Stimulated activated CD4-positive, alpha-beta T cell treated with anti-CD3 and anti-CD28 coated beads, Interleukin-1b, Interleukin-23, amount 100 ng/mL, for 1 hour (primary cell): ENCODE measurements at places on chromosomes 6 and 20.

GRCh38 chr6:13709689-13710551 is 1.7 kb downstream of the RANBP9 start:
- no peak for DNase-seq

GRCh38 chr20:35281506-35282101 is 3.0 kb downstream of the EIF6 start:
- no peak for DNase-seq

GRCh38 chr20:57685146-57685758 is 24.6 kb downstream of the PMEPA1 start:
- DNase-seq: no peak

- DNase-seq: no peak
Observed at GRCh38 chr6:42745083-42745639, 742 bp downstream of the TBCC start.

DNA sequence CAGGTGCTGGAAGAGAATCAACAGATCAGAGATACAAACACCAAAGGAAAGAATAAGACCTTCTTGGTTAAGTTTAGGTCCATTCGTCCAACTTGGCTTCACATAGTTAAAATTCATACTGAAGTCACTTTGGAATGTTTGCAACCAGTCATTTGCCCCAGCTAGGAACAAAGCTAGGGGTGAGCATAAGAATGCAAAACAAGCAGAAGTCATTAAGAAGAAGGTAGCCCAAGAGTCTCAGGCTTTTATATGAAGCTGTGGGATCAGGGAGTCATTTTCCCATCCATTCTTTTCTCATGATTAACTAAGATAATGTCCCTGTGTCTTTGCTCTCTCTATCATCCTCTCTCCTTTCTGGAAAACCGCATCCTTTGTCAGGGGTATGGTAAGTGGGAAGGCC is 51.5 kb upstream of the TMEM170B start:
- no peak for DNase-seq

DNA sequence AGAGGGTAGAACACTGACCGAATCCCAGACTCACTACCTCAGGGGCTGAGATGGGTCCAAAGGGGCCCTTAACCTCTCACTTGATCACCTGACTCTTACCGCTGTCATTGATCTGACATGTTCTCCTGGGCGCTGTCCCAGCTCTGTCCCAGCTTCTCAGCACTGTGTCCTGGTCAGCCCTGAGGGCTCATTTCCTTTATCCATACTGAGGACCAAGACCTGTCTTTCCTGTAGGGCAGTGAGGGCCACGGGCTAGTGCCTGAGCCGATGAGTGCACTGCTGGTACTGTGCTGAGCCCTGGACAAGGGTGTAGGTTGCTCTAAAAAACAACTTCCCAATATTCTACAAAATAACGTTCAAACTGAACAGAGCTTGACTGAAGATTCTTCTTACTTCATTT is 131.5 kb downstream of the MTHFD1L start:
- no peak for DNase-seq

GRCh38 chr6:85576476-85576875 is 17.2 kb downstream of the SNX14 start:
- no peak for DNase-seq
